SJSA1 (cell line): ENCODE measurements at places on chromosomes 6 and 20. TPM values are rescaled to one million over a fixed set of nuclear protein-coding genes. Genes with fewer than 3 reads are reported as not detected.

The GMPR gene
- total RNA-seq: 17.7 and 21.3 TPM in 2 replicates

DNA sequence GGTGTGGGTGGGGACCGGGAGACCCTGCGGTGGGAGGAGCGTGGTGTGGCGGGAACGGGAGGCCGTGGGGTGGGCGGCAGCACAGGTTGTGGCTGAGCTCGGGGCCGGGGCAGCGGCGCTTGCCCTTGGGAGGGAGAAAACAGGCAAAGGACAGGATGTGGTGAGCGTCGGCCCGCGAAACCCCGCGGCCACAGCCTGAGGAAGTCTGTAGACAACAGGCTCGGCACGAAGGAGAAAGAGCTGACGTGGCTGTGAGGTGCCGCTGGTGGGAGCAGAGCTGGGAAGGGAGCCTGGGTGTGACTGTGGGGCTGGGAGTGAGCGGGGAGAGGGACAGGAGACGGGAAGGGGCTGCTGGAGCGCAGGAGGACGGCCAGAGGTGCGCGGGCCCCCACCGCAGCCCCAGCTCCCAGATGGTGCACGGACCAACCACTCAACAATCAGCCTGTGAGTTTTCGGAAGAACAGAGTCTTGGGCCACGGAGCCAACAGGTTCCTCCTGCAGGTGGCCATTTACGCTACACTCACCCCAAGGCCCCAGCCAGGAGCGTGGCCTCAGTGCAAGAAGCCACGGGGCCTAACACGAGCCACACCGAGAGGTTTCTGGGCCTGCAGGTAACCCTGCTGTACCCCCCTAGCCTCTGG is 202.8 kb downstream of the DLL1 start:
- DNase-seq: no peak

DNA sequence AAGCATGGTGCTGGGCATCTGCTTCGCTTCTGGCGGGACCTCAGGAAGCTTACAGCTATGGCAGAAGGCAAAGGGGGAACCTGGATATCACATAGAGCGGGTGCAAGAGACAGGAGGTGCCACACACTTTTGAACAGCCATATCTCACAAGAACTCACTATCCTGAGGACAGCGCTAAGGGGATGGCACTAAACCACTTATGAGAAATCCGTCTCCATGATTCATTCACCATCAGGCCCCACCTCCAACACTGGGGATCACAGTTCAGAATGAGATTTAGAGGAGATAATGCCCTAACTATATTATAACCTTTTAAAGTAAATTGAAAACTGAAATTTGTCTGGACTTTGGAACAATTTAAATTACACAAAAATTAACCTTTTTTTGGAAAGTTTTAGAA is 37.8 kb upstream of the SUMO4 start:
- no peak for DNase-seq

GRCh38 chr6:19013026-19013705 is 626.0 kb downstream of the RNF144B start:
- DNase-seq: no peak
